ENCODE measurements at places on chromosomes 1 and 21.

GRCh38 chr1:86470859-86471258 is 2.1 kb downstream of the CLCA1 start:
- DNase-seq = no peak

- no peak for DNase-seq
Observed at GRCh38 chr1:205770618-205771017, 4.7 kb downstream of the RAB29 start.

- DNase-seq = no peak
Observed at GRCh38 chr1:17485281-17485680, 45.8 kb upstream of the RCC2 start.

GRCh38 chr1:194102607-194103006 is 916.2 kb upstream of the B3GALT2 start:
- peak; percentile 4 for DNase-seq

GRCh38 chr1:45001011-45001481 is 10.1 kb downstream of the HECTD3 start:
- peak; percentile 59 for DNase-seq

DNA sequence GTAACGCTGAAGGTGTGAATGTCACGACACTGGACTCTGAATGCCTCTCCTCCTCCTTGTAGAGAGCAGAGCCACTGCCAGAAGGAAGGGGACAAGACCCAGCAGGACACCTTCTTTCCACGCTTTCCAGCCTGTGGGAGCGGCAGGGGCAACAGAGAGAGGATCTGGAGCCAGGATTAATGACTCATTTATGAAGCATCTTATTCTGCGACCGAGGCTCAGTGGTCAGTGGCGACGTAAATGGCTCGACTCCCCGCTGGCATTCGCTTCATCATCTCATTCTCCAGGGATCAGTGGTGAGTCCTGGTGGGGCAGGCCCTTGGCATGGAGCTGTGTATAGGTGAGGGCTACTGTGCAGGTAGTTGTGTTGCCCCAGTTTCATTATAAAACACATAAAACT is 4.6 kb downstream of the SLC37A1 start:
- no peak for DNase-seq

GRCh38 chr1:221246628-221247415 is 367.6 kb downstream of the HLX start:
- no peak for DNase-seq

All from hematopoietic multipotent progenitor cell treated with erythropoietin and hydrocortisone succinate and interleukin-3 and kit ligand, for 8 days (in vitro differentiated cells).